ENCODE measurements at places on chromosomes 4 and X. TPM values are rescaled to one million over a fixed set of nuclear protein-coding genes. Genes with fewer than 3 reads are reported as not detected.

GRCh38 chr4:10066206-10066605 is 44.9 kb upstream of the SLC2A9 start:
- no peaks in the 10 kb centered on the region for H3K27me3 ChIP-seq
- no peak overlapping the region for H3K27ac ChIP-seq
- DNase-seq, result no peak
- no peaks in the 10 kb centered on the region for H3K4me1 ChIP-seq
- no peaks in the 10 kb centered on the region for H3K36me3 ChIP-seq

GRCh38 chr4:35562861-35563260 is 681.5 kb downstream of the ARAP2 start:
- no peaks in the 10 kb centered on the region for H3K27me3 ChIP-seq
- H3K4me1 ChIP-seq, result no peaks in the 10 kb centered on the region
- H3K27ac ChIP-seq, result no peak overlapping the region

- H3K27me3 ChIP-seq, result peaks cover 12% of the 10 kb centered on the region
- no peak overlapping the region for H3K4me3 ChIP-seq
- no peak for DNase-seq
- no peaks in the 10 kb centered on the region for H3K4me1 ChIP-seq
- H3K27ac ChIP-seq, result no peak overlapping the region
Measured at GRCh38 chrX:14504960-14505538, 24.3 kb upstream of the GLRA2 start.

DNA sequence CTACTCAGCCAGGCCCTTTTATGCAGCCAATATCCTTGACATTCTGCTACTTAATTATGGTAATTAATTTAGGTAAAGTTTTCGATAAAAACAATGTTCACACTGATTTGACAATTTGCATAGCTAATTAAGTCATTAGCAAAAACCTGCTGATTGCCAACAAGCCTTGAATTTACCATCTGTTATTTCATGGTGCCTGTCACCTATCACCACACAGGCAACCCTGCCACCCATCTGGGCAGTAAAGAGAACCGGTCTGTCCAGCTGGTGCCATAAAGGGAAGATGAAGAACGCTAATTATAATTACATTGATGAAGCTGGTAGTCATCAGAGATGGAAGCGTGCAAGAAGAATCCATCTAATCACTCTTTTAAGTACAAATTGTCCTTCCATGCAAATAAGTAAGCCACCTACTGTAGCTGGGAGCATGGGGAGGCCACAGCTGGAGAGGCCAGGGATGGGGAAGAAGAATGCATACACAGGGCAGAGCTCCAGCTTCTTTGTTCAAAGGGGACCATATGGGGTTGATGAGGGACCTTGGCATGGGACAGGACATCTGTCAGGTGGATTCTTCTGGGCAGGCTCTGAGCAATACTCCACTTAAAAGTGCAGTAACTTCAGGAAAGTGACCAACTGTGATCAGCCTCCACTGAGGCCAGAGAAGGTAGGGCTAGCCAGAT is 277.3 kb upstream of the TAPT1 start:
- no peak for DNase-seq
- H3K27ac ChIP-seq, result no peak overlapping the region
- no peaks in the 10 kb centered on the region for H3K36me3 ChIP-seq
- no peaks in the 10 kb centered on the region for H3K4me1 ChIP-seq

DNA sequence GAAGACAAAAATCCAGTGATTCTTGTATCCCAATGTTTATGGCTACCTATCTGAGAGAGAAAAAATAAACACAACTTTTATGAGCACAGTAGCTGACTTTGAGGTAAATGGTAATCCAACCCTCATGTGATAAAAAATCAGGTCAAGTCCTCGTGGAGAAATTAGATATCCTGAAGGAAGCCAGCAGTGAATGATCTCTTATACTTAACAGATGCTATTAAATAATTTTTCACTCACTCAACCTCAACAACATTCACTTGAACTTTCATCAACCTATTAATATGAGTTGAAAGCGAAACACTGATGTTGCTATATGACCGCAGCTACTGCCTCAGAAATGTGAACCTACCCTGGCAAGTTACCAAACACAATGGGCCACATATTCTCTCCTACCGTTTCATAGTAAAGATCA is 105.4 kb downstream of the GPC3 start:
- H3K36me3 ChIP-seq, result no peaks in the 10 kb centered on the region
- H3K27me3 ChIP-seq, result peaks cover 15% of the 10 kb centered on the region
- H3K4me1 ChIP-seq, result no peaks in the 10 kb centered on the region
- DNase-seq, result no peak
- no peak overlapping the region for H3K27ac ChIP-seq

- peaks cover 29% of the 10 kb centered on the region for H3K4me1 ChIP-seq
- H3K27me3 ChIP-seq, result no peaks in the 10 kb centered on the region
- H3K27ac ChIP-seq, result no peak overlapping the region
- no peaks in the 10 kb centered on the region for H3K36me3 ChIP-seq
- DNase-seq, result no peak
- H3K4me3 ChIP-seq, result no peak overlapping the region
Measured at GRCh38 chr4:13983189-13983790, 355.8 kb upstream of the BOD1L1 start.

DNA sequence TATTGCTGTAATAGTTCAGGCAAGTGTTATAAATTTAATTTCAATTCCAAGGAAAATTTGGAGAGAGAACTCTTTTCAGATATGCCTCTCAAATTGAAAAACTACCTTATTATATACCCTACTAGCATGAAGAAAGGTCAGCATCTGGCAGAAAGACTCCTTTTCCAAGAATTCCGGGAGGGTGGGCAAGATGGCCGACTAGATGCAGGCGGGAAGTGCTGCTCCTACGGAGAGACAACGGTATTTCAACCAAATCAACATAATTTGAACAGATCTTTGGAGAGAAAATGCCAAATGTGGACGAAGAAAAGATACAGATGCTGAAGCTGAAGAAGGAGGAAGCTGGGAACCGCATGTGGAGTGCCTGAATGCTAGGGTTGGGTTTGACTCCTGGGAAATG is 53.8 kb upstream of the INTU start:
- H3K27me3 ChIP-seq, result no peaks in the 10 kb centered on the region
- DNase-seq, result no peak
- H3K36me3 ChIP-seq, result no peaks in the 10 kb centered on the region
- no peak overlapping the region for H3K27ac ChIP-seq

DNA sequence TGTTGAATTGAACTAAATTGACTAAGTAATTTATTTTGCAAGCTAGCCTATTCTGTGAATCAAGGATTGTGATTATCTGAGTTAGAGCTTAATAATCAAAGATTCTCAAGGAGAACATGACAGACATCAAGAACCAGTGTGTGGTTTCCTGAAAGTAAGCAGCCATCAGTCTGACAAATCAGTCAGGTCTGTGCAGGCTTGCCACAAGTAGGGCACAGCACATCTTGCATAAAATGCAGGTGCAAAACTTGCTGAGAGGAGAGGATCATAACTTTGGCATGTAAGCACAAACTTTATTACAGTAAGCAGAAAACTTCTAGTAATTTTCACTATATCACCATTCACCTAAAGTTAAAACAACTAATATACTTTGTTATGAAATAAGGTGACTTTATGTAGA is 22.5 kb downstream of the FAM241A start:
- no peak overlapping the region for H3K27ac ChIP-seq
- no peak overlapping the region for H3K4me3 ChIP-seq
- DNase-seq, result no peak
- H3K36me3 ChIP-seq, result no peaks in the 10 kb centered on the region
- H3K27me3 ChIP-seq, result no peaks in the 10 kb centered on the region

DNA sequence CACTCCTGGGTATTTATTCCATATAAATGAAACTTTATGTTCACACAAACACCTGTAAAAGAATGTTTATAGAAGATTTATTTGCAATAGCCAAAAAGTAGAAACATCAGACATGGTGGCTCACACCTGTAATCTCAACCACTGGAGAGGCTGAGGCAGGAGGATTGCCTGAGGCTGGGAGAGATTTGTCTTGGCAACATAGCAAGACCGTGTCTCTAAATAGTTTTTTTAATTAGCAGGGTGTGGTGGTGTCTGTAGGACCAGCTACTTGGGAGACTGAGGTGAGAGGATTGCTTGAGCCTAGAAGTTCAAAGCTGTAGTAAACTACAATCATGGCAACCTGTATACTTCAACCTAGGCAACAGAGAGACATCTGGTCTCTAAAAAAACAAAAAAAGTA is 27.7 kb upstream of the NFKB1 start:
- H3K27me3 ChIP-seq, result no peaks in the 10 kb centered on the region
- DNase-seq, result no peak
- H3K36me3 ChIP-seq, result no peaks in the 10 kb centered on the region
- H3K4me1 ChIP-seq, result no peaks in the 10 kb centered on the region
- H3K4me3 ChIP-seq, result no peak overlapping the region
- H3K27ac ChIP-seq, result no peak overlapping the region

GRCh38 chr4:27886120-27886519 is 1025.5 kb downstream of the STIM2 start:
- H3K4me3 ChIP-seq, result no peak overlapping the region
- no peak for DNase-seq
- H3K4me1 ChIP-seq, result no peaks in the 10 kb centered on the region
- no peaks in the 10 kb centered on the region for H3K27me3 ChIP-seq
- no peaks in the 10 kb centered on the region for H3K36me3 ChIP-seq
- H3K27ac ChIP-seq, result no peak overlapping the region

GRCh38 chr4:145417348-145418130 is 64.1 kb upstream of the SMAD1 start:
- no peaks in the 10 kb centered on the region for H3K4me1 ChIP-seq
- H3K27me3 ChIP-seq, result no peaks in the 10 kb centered on the region
- no peak overlapping the region for H3K4me3 ChIP-seq
- no peak overlapping the region for H3K27ac ChIP-seq
- H3K36me3 ChIP-seq, result no peaks in the 10 kb centered on the region

DNA sequence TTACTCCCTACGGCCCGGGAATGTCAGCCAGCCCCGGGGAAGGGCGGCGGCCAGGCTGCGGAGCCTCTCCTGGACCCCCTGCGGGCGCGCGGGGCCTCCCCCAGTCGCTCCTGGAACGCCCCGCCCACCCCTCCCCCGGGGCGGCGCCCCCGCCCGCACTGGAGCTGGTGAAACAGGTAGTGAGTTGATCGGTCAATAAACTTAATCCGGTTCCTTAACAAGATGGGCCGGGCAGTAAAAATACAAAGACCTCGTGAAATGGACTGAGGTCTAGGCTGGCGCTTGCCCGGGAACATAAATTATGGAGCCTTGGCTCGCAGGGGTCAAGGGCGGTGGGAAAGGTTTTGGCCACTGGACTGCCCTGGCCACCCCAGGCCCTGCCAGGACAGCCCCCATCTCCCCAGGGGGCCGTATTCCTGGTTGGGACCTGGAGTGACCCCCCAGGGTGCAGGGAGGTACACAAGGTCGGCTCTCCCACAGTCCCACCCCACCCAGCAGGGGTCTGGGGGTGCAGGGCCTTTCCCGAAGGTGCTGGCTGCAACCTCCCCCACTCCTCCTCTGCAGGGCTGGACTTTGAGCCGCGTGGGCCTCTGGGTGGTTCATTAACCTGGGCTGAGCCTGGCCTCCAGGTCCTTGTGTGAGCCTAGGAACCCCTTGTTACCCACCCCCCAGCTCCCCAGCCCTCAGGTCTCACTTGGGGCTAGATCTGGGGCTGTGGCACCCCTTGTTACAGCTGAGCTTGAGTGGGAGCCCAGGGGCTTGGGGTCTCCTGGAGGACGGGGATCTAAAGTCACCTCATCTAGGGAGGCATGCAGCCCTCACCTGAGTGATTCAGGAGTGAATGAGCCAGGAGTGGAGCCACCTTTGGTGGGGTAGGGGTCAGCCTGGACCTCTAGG is 2.5 kb downstream of the FGFR3 start:
- H3K36me3 ChIP-seq, result no peaks in the 10 kb centered on the region
- peaks cover 16% of the 10 kb centered on the region for H3K4me1 ChIP-seq
- no peak for DNase-seq

GRCh38 chrX:31200430-31200829 is 128.6 kb upstream of the FTHL17 start:
- no peak overlapping the region for H3K4me3 ChIP-seq
- no peaks in the 10 kb centered on the region for H3K36me3 ChIP-seq
- H3K27me3 ChIP-seq, result no peaks in the 10 kb centered on the region

DNA sequence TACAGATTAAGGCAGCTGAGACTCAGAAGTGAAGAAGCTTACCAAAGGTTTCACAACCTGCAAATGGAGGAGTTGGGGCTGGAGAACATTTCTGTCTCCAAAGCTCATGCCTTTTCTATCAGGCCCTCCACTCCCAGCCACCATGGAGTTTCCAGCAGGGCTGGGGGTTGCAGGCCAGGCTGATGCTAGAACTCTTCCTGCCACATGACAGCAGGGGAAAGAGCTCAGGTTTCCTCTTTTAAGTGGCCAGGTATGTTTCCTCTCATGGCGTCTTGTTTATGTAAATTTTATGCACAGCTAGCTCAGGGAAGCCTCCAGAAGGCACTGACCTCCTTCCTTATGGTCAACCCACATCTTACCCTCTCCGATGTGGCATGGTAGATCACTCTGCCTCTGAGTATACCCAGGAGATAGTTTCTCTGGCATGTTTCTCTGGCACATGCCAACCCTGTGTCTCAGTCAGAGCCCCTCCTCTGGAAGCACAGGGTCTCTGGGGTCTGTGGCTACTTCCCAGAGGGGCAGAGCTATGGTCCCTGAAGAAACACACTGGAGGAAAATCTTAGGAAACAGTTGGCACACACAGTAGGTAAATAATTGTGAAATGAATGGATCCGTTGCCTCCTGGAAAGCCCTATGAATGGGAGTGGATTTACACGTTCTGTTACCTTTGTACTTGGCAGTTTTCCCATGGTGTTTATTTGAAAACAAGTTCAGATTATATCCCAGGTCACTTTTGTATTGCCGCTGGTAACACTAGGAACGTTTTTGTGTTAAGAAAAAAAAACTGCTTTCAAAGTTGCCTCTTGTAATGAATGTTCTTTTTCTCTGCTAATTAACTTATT is 28.9 kb downstream of the PDK3 start:
- no peaks in the 10 kb centered on the region for H3K36me3 ChIP-seq
- no peak overlapping the region for H3K27ac ChIP-seq
- no peak overlapping the region for H3K4me3 ChIP-seq
- no peak for DNase-seq
- no peaks in the 10 kb centered on the region for H3K4me1 ChIP-seq
- peaks cover 4% of the 10 kb centered on the region for H3K27me3 ChIP-seq

GRCh38 chrX:120429776-120430540 is 39.1 kb downstream of the LAMP2 start:
- no peak for DNase-seq
- no peaks in the 10 kb centered on the region for H3K36me3 ChIP-seq
- H3K27me3 ChIP-seq, result no peaks in the 10 kb centered on the region

MAGEA10 gene
- not detected for total RNA-seq

ZAR1 gene
- not detected for total RNA-seq

COL4A6 gene
- total RNA-seq, result 1.4 TPM

MSMO1 gene
- 100 TPM for total RNA-seq

SHROOM4 gene
- total RNA-seq, result 4.8 TPM

PNMA3 gene
- total RNA-seq, result 0.84 TPM

DDX60 gene
- 10.4 TPM for total RNA-seq

ARMCX6 gene
- 10.1 TPM for total RNA-seq

MAGEA9B gene
- total RNA-seq, result not detected

NAT8L gene
- 1.1 TPM for total RNA-seq

RAB39B gene
- 1.5 TPM for total RNA-seq

CT45A1 gene
- total RNA-seq, result not detected

WDR17 gene
- total RNA-seq, result 3.9 TPM

HSFX2 gene
- total RNA-seq, result 0.70 TPM

UNC5C gene
- total RNA-seq, result 18.7 TPM

TMEM150C gene
- 254 TPM for total RNA-seq

Data from adrenal gland (tissue), 19 donors.